ENCODE measurements at places on chromosomes 2 and 18.

- DNase-seq = no peak
Observed at GRCh38 chr18:27695503-27695902, 481.4 kb downstream of the CDH2 start.

DNA sequence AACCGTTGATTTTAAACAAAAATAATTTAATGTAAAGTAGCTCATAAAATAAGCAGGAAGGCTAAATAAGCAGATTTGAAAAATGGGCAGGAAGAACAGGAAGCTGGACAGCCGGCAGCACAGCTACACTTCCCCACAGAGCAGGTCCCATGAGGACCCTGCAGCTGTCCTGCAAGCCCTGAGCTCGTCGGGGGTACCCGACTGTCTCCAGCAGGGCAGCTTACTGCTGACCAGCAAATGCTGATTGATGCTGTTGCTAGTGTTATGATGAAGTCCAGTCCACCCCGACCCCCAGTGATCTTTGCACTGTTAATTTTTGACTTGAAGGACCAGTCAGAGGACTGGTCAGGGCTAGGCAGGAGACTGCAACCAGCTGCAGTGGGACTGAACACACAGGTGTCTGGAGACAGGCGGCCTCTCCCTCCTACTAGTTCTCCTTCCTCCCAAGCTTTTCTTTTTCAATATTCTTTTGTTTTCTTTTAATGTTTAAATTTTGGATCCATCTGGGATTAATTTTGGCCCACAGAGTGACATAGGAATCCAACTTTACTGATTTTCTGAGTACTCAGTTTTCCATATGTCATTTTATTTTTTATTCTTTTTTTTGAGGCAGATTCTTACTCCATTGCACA is 27.7 kb downstream of the POLE4 start:
- no peak for DNase-seq

DNA sequence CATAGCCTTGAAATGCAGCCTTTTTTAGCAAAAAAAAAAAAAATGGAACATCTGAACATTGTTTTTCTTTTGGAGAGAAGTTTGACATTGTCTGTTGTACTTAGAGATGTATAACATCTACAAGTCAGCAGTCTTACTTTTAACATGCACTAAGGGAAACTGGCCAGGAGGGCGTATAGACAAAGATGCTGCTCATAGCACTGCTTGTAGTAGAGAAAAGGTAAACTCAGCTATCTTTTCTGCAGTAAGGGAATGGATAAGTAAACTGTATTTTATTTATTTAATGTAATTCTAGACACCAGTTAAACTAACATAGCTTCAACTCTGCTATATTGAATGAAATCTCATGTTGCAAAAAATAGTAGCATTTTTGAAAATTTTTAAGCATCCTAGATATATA is 489.6 kb downstream of the PTPRM start:
- no peak for DNase-seq

DNA sequence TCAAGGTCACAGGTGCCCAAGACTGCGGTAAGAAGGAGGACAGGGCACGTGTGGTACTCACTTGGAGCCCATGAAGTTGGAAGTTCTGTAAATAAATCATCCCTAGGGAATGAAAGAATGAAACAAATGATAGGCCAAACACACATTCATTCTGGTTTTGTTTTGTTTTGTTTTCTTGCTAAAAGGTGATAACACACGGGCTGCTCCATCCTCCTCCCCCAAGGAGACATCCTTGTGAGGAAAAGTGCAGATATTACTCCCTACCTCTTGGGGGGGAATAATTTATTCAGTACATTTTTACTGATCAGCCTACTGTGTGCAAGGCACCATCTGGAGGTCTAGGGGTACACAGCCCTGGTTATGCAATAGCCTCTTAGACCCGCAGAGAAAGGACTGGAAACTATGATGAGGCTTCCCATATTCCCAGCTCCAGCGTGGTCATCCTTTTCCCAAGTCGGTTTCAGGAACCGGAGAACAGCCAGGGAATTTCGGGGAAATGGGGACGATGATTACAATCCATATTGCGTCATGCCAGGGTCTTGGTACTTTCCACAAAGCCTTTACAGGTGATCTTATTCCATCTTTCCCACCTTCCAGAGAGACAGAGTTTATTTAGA is 6.3 kb downstream of the RAX start:
- no peak for DNase-seq

DNA sequence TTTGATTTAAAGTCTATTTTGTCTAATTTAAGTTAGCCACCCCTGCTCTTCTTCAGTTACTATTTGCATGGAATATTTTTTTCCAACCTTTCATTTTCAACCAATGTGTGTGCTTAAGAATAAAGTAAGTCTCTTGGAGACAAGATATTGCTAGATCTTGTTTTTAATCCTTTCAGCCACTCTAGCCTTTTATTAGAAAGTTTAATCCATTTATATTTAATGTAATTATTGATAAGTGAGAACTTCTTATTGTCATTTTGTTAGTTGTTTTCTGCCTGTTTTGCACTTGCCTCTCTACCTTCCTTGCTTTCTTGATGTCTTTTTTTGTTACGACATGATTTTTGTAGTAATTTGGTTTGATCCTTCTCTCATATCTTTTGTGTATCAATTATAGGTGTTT is 46.4 kb downstream of the CCDC148 start:
- no peak for DNase-seq

DNA sequence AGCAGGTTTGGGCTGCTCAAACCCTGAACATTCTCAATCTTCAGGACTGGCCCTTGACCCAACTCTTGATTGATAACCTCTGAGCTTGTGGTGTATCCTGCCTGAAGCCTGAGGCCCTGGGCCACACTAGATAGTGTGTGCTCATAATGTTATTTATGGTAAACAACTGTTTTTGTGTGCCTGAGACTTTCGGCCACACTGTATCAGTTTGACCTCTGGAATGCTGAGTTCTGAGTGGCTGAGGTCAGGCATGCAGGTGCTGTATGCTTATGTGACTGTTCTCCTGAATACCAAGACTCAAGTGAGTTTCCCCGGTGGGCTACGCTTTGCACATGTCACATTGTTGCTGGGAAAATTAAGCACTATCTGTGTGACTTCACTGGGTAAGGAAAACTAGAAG is 82.2 kb upstream of the RMP24 start:
- no peak for DNase-seq

- no peak for DNase-seq
Observed at GRCh38 chr2:193349642-193350041, 1154.9 kb upstream of the TMEFF2 start.

DNA sequence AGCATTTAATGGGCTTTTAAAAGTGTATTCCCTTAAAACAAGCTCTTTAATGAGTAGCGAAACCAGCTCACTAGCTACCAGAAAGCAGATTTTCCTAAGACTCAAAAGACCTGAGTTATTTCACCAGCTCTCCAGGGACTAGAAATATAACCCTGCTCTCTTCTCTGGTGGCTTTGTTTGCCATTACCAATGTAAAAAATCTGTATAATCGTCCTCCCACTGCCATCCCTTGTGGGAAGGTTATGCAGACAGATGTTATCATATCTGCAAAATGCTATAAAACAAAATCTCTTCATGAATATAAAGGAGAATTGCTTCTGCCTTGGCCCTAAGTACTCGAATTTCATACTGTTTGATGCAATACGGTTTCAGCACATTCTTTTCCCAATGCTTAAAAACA is 335.2 kb downstream of the NUP35 start:
- DNase-seq = no peak

- no peak for DNase-seq
Observed at GRCh38 chr2:28096421-28096820, 205.9 kb downstream of the BABAM2 start.

GRCh38 chr2:76197842-76198448 is 487.2 kb upstream of the GCFC2 start:
- DNase-seq = no peak

GRCh38 chr18:77086034-77086433 is 46.5 kb downstream of the MBP start:
- DNase-seq = no peak

GRCh38 chr18:49708662-49709346 is 104.5 kb downstream of the ACAA2 start:
- DNase-seq = no peak

DNA sequence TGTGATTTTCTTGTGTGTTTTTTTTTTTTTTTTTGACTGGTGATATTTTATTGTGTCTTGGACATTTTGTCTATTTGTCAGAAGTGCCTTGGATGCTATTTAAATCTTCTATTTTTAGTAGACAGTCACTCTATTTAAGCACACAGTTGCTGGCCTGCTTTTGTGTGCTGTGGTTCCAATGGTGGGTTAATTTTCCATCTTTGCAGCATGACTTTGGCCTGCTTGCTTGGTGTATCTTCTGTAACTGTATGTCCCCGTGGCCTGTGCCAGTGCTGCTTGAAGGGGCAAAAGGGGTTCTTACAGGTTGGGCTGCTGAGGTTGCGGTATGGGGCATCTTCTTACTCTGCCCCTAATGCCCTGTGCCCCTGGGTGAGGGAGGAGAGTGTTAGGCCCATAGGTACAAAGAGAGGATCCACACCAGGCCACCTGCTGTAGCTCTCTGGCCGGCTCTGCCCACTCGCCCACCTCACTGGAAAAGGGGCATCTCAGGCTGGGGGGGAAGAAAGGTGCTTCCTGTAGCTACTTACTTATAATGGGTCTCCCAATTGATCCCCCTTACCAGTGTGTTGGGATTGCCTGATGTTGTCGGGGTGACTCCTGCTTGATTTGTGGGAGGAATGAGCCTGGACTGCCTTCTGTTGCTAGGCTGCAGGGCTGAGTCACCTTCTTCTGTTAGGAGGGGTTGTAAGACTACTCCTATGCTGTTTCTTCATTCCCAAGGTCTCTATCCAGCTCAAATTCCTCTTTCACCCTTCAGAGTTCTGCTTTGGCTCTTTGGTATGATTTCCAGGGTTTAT is 490.0 kb upstream of the HS6ST1 start:
- DNase-seq = no peak

- no peak for DNase-seq
Observed at GRCh38 chr2:160876029-160876428, 284.2 kb upstream of the TANK start.
